Pulmonary artery endothelial cell (primary cell): ENCODE measurements at places on chromosomes 7 and 10.

GRCh38 chr7:51321961-51322515, 5.4 kb upstream of the COBL start:
- no peak for DNase-seq

- DNase-seq: no peak
Measured at GRCh38 chr10:5959581-5960069, 17.7 kb downstream of the IL15RA start.

GRCh38 chr10:77532068-77532467, 105.5 kb downstream of the KCNMA1 start:
- no peak for DNase-seq

DNA sequence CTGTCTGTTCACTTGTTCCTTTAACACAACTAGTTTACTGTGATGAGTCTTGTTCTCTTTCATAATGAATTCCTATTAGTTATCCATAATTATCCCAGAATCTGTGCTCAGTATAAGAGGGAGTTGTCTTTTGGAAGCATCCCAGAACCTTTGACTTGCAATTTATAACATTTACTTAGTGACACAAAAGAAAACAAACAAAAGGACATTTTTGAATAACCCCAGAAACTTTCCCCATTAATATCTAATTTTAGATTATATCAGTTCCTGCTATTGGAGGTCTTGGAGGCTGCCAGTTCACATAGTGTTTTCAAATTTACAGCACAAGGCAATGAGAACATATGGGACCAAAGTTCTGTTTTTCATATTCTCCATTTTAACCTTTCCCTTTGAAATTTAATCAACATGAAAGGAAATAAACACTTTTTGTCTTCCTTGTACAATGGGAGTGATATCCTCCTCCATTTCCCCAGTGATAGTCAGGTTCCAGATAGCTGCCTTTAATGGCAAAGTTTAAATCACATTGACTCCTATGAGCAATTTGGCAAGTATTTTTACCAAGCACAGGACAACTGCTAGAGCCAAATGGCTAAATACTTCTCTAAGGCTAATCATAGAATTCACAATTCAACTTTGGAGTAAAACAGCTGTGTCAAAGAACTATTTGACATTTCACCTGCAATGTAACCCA, 37.1 kb upstream of the GNAT3 start:
- DNase-seq: no peak

DNA sequence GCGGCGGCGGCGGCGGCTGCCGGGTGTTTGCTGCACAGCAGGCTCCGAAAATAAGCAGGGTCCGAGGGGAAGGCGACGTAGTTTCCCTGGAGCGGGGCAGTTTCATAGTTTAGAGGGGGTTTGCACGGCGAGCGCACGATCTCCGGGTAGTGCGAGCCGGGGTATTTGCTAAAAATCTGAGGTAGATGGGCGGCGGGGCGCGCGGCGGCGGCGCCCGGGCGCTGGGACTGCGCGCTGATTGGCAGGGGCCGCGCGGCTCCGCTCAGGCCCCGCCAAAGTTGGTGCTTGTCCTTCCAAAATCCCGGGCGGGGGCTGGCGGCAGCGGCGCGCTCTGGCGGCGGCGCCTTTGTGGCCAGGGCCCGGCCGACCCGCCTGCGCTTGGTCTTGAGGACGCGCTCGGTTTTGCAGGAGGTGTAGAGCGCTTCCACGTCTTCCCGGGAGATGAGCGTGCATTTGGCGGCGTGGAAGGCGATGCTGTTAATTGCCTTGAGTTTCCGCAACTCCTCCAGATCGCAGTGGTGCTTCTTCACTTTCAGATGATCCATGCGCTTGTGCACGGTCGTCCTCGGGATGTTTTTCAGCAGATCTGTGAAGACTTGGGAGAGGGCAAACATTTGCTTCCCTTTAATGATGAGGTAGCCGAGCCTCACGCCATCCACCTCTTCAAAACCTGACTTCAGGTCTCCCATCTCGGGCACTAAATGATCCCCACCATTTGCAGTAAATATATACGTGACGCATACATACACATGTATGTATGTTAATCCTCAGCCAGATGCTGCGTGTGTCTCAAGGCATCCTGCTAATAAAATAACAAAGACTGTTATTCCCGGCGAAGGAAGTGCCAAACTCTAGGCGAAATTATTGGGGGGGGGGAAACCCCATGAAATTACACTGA, 8.1 kb downstream of the SKIDA1 start:
- DNase-seq: no peak

- DNase-seq: no peak
Measured at GRCh38 chr7:64881461-64882287, 21.4 kb upstream of the ZNF273 start.

DNA sequence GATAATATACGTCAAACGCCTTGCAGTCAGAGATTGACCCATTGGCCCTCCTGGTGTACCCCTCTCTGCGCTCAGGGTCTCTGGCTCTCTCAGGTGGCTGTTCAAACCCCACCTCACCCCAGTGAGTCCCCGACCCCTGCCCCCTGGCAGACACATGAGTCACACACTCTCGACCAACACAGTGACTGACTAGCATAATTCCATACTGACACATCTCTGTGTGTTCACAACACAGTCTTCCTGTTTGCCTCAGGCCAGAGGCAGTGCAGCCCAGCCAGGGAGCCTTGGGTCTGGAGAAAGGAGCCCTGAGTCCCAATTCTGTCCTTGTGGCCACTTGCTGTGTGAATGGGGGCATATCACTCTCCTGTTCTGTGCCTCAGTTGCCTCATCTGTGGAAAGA, 40.1 kb downstream of the PALD1 start:
- no peak for DNase-seq
